ENCODE measurements at places on chromosomes 12 and 14.

DNA sequence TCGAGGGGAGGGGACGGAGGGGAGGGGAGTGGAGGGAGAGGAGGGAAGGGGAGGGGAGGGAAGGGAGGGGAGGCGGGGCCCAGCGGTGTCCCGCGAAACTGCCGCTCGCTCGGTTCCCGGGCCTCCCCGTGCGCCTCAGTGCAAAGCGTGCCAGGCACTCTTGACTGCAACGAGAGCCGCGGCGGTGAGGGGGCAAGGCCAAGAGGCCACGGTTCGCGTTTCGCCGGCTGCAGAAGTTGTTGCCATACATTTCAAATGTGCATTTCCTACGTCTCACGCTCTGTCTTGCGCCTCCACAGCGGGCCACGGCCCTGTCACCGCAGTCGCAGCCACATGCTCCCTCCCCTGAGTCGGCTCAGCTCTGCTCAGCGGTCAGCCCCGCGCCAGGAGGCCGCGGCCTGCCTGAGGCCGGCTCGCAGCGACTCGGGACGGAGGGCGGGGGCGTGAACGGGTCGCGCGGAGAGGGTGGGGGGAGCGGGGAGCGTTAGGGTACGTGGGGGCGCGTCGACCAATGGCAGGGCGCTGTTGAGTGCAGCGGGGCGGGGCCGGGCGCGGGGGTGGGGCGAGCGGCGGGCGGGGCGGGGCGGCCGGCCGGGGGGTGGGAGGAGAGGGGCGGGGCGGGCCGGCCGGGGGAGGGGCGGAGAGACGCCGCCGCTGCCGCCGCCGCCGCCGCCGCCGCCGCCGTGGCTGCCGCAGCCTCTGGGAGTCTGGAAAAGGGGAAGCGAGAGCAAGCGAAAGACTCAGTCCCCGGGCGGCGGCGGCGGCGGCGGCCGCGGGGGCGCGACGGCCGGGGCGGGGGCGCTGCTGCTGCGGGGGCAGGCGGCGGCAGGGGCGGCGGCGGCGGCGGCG is at the start of gene PPP2R5C:
Gene PPP2R5C, plus strand, starts transcription at position 678 of the 849 bp plus-strand sequence. CDS start 185 bp downstream, outside the sequence.
- peak; percentile 70 for DNase-seq

- no peak for DNase-seq
Observed at GRCh38 chr12:31813305-31813704, 84.5 kb upstream of the AMN1 start.

DNA sequence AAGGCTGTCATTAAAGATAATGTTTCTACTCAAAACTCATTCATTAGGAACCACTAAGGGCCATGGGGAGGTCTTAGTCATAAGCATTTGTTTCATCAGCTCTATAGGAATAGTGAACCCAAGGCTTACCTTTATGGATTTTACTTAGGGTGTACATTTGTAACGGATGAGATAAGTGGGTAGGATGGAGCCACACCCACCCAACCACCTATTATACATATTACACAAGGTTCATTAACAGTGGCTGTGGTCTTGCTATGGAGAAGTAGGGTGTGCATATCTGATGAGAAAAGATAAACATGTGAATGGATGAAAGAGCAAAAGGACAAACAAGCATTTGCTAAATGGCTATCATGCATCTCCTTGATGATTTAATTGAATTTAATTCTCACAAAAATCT is 39.6 kb upstream of the ITPR2 start:
- DNase-seq, result no peak

- no peak for DNase-seq
Observed at GRCh38 chr14:56846970-56847930, 37.0 kb upstream of the OTX2 start.
